ENCODE measurements at places on chromosomes 1 and 21.

DNA sequence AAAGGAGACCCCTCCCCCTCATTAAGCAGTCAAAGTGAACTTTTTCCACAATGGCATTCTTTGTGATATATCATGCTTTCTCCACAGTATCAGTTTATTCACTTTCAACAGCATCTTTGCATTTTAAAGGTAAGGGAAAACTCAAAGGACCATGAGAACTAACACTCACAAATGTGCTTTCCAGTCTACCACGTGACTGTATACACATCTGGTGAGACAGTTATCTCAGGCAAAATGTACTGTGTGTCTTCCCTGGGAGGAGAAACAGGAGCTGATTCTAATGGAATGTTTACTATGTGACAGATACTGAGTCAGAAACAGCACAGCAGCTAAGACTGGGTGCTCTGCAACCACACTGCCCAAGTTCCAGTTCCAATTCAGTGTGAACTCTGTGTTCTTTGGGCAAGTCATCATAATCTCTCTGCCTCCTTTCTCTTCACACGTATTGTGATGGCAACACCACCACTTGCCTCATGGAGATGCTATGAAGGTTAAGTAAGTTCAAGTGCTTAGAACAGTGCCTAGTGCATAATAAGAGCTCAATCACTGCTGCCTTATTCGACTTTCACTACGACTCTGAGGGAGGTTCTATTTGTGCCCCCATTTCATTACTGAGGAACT, 79.0 kb downstream of the SLC45A1 start:
- no peak for DNase-seq

- DNase-seq: no peak
These were observed 24.8 kb upstream of the ITPKB start for GRCh38 chr1:226763905-226764264.

DNA sequence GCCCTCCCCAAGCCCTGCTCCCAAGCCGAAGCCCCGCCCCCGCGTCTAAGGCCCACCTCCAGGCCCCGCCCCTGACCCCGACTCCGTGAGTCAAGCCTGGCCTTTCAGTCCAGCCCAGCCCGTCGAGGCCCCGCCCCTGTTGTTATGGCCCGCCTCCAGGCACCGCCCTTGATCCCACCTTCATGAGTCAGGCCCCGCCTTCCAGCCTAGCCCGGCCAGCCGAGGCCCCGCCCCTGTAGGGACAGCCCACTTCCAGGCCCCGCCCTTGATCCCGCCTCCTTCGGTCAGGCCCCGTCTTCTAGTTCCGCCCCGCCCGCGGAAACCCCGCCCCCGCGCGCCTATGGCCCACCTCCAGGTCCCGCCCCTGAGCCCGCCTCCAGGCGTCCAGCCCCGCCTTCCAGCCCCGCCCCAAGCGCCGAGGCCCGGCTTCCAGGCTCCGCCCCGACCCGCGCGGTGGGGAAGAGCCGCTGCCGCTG, 247 bp upstream of the DOP1B start:
- peak; percentile 100 for DNase-seq

DNA sequence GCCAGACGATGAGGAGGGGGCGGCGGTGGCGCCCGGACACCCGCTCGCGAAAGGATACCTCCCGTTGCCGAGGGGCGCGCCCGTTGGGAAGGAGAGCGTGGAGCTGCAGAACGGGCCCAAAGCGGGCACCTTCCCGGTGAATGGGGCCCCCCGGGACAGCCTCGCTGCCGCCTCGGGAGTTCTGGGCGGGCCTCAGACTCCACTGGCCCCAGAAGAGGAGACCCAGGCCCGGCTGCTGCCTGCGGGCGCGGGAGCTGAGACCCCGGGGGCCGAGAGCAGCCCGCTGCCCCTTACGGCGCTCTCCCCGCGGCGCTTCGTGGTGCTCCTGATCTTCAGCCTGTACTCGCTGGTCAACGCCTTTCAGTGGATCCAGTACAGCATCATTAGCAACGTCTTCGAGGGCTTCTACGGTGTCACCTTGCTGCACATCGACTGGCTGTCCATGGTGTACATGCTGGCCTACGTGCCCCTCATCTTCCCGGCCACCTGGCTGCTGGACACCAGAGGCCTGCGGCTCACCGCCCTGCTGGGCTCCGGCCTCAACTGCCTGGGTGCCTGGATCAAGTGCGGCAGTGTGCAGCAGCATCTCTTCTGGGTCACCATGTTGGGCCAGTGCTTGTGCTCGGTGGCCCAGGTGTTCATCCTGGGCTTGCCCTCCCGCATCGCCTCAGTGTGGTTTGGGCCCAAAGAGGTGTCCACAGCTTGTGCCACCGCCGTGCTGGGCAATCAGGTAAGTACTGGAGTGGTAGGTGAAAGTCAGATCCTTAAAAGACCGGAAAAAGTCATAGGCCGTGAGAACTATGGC, 588 bp downstream of the FLVCR1 start:
- DNase-seq: no peak

DNA sequence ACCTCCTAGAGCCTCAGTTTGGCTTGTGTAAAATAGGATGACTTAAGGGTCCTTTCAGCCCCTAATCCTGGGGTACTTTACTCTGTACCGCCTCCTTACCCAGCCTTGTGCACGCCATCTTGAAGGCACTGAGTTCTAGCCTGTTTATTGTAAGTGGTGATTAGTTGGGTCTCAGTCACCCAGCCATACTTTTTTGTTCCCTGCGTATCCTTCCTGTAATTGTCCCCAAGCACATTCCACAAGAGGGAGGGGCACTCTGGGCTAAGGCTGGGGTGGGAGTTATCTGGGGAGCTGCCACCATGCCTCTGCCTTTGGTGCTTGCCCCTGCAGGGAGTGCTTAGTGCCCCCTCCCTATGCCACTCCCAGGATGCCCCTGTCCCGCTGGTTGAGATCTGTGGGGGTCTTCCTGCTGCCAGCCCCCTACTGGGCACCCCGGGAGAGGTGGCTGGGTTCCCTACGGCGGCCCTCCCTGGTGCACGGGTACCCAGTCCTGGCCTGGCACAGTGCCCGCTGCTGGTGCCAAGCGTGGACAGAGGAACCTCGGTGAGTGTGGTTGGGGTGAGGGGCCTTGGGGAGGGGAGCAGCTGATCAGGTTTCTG, 856 bp downstream of the FDPS start:
- DNase-seq: no peak

DNA sequence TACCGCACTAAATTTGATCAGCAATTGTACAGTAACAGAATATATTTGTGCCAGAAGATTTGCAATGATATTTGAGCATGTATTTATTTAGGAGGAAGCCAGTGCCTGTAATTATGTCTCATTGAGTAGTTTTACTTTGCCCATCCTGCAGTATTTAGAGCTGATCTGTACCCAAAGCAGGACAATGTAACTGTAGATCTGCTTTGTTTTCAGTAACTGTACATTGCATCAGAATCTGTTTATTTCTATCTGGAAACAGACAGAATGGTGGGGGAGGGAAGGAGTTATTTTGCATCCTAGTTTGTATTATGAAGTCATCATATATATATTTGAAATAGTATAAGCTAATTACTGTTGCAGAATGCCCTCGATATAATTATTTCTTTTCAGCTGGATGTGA, 36.2 kb upstream of the LRRC8C start:
- DNase-seq: no peak

DNA sequence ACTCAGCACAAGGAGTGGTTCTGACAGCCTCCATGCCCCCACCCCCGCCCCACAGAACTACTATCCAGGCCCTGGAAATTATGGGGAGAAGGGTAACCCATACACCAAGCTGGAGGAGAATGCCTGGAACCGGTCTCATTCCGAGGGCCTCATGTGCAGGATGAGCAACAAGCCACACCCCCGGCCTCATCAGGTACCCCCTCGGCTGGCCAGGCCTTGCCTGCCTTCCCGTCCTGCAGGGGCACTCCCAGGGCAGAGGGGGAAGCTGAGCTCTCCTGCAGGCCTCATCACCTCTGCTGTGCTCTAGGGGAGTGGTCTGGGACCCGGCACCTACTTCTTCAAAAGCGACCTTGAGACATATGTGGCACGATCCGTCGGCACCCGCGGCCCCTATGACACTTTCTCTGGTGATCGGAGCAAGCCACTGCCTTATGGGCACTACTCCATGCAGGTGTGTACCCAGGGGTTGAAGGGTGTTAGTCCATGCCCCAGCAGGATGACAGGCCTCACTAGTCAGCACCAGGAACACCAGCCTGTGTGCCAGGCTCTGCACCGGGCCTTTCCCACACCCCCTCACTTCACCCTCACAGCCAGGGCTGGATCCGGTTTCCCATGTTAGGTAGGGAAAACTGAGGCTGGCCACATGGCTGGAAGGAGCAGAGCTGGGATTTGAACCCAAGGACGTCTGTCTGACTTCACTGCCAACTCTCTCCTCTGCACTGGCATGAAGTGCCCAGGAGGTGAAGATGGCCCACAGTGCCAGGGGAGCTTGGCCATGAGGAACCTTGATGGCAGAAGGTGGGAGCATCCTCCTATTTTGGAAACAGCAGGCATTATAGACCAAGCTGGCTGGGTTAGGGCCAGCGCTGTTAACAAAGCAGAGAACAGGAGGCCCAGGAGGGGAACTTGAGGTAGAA, 10.9 kb upstream of the TTC22 start:
- DNase-seq: no peak

DNA sequence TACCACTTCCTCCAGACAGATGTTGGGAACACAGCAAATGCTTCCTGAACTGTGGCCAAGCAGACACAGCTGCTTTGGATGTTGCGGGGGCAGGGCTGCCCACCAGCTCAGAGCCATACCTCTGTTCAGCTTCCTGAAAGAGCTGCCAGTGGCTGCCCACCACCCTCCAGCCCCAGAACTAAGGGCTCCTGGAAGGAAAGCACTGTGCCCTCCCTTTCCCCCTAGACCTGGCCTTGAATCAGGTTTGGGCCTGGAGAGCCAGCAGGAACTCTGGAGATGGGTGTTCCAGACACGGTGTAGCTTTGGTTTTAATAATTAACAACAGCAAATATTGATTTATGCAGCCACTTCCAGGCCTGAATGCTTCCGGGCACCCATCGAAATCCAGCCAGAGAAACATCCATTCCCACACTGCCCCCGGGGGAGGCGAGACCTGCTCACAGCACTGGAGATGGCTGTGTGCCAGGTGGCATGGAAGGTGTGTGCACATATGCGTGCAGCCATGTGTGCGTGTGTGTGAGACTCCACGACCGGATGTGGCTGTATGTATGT, 45.7 kb downstream of the RAP1GAP start:
- DNase-seq: no peak

- DNase-seq: no peak
These were observed 152.1 kb upstream of the FMN2 start for GRCh38 chr1:239939602-239940001.

DNA sequence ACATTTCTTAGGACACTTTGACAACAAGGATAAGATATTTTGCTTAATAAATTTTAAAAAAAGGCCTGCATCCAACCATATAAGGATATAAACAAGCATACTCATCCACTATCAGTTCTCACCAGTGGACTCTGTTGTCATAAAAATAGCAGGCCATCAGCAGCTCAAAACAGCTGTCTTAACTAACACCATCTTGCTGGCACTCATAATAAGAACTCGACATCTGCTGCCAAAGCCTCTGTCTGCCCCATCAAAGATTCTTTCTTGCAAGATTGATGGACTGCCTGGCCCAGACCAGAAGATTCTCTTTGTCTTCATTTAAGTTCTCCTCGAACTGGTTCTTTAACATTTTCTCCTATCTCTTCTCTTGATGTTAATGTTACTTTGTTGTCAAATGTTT, 10.1 kb downstream of the JMJD4 start:
- DNase-seq: no peak

GRCh38 chr1:14136881-14137280, 436.9 kb downstream of the PRDM2 start:
- no peak for DNase-seq

DNA sequence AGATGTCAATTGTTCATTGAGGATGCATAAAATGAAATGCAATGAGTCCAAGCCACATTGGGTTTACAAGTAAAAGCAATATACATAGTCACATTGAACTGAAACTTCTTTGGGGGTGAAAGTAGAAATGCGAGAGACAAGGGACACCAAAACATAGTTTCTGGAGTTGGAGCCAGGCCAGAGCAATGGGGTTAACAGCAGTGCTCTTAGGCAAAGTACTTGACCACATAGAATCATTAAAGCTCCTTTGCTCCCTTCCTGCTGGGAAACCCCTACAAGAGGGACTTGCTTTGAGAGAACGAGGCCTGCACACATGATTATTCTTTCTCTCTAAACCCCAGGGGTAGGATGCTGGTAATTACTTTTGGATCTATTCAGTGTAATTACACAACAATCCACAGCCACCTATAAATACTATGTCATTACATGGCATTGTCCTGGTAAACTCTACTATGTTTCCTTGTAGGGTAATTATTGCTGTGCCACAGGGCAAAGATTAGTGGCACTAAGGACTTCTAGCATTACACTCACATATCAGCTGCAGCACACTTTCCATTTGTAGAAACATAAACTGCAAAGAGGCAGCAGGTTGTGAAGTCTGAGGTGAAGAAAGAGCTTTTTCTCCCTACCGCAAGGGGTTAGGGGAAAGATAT, 421.6 kb upstream of the PBX1 start:
- peak; percentile 72 for DNase-seq

DNA sequence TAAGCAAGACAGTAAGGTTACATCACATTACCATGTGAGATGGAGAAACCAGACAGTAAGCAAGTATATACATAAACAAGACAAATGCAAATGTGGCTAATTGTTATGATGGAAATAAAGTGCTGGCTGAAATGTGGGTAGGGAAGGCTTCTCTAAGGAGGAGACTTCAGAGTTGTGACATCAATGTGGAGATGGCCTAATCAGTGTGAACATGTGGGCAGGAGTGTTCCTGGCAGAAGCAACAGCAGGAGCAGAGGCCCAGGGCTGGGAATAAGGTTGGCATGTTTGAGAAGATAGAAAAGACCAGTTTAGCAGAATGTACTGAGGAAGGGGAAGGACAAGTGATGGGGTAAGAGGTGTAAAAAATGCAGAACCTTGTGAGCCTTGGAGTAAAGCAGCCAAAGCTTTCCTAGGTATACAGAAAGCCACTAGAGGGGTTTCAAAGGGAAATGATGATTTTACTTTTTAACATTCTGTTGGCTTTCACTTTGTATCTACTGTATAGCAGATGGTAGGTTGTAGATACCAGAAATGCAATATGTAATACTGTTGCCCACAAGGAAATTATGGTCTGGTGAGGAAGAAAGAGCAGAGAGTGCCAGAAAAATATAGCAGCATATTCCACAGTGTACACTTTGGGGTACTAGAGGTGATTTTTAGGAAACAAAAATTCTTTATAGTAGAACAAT, 197.4 kb downstream of the FGGY start:
- DNase-seq: no peak

GRCh38 chr1:31786366-31787060, 22.4 kb upstream of the ADGRB2 start:
- peak; percentile 28 for DNase-seq

GRCh38 chr1:36442337-36442736, 7.9 kb downstream of the OSCP1 start:
- no peak for DNase-seq

DNA sequence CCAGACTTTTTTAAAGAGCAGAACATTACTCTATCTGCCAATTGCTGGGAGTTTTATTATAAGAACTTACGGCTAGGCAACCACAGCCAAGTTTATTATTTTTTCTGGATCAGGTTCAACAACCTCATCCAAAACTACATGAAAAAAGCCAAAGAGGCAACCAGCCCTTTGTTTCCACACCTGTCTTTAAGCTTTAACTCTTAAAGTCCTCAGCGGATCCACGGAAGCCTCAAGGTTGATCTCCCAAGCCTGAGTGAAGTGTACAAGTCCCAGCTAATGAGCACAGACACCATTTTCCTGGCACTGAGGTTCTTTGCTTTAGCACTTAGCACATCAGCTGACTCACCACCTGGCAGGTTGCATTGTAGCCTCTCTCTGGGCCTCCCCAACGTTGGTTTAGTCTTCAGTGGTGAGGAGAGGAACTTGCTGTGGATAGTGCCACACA, 143.1 kb downstream of the TGFBR3 start:
- no peak for DNase-seq

- DNase-seq: no peak
These were observed 70.1 kb downstream of the SLC25A24 start for GRCh38 chr1:108129999-108130398.
